ENCODE measurements at places on chromosomes 11 and 22. TPM values are rescaled to one million over a fixed set of nuclear protein-coding genes. Genes with fewer than 3 reads are reported as not detected.

The CELSR1 gene
- 27.9 TPM for total RNA-seq

- DNase-seq, result no peak
Measured at GRCh38 chr11:36229091-36229705, 60.0 kb downstream of the COMMD9 start.

DNA sequence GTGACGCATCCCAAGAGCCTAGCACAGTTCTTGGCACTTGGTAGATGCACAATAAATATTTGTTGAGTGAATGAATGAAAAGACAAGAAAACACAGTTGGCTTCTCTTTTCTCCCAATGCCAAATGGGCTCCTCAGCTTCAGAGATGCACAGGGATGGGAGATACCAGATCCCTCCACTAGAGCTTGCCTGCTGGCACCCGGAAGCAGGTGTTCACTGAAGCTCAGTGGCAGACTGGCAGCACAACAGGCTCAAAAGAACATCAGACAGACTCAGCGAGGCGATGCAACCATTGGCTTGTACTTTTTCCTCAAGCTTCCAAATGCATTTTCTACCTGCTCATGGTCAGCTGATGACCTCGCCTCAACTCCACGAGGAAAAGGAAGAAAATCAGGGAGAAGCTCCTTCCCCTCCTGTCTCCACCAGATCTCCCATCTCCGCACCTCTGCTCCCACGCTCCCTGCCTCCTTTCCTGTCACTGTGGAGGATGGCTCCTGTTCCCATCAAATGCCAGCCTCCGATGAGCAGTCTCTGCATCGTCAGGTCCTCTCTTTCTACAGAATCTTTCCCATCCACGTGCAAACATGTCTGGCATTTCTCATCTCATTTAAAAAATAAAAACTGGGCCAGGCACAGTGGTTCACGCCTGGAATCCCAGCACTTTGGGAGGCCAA is 5.8 kb downstream of the RAPSN start:
- DNase-seq, result no peak

GRCh38 chr11:118918128-118918685 is 7.5 kb downstream of the BCL9L start:
- no peak for DNase-seq

- no peak for DNase-seq
Measured at GRCh38 chr22:31631436-31631835, 30.6 kb downstream of the PISD start.

GRCh38 chr22:28911777-28912669 is 28.7 kb downstream of the ZNRF3 start:
- DNase-seq, result no peak
